Skeletal muscle cell (primary cell): ENCODE measurements at places on chromosomes 3 and 15.

DNA sequence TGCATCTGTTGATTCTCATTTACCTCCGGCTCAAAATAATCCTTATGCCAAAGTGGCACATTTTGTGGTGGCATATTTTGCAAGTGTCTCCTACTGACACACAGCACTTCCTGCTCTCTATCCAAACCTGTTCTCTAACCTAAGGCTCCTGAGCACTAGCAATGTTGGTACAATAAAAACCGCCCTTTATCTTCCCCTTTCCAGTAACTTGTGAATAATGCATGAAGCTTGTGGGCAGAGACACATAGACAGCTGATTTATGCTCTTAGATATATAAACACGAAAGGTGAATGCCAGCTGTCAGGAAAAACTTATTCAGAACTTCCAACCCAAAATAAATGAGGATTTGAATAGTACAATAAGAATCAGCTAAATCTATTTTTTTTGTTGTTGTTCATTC, 34.6 kb upstream of the ARPIN start:
- no peak for DNase-seq

GRCh38 chr15:57503051-57503702, 88.5 kb upstream of the MYZAP start:
- no peak for DNase-seq

GRCh38 chr15:85456798-85457197, 76.4 kb downstream of the AKAP13 start:
- DNase-seq: no peak

- no peak for DNase-seq
Observed at GRCh38 chr15:62145015-62145735, 19.9 kb downstream of the C2CD4B start.
